ENCODE measurements at places on chromosomes 7 and 10. TPM values are rescaled to one million over a fixed set of nuclear protein-coding genes. Genes with fewer than 3 reads are reported as not detected.

Gene C10orf105
- not detected for total RNA-seq

Gene AGAP6
- total RNA-seq, result 9.2 TPM

Gene GSTK1
- 108 TPM for total RNA-seq

Gene CCDC146
- total RNA-seq, result 0.48 TPM

Gene OR2A42
- not detected for total RNA-seq

Gene PTF1A
- total RNA-seq, result not detected

Gene MRPS17
- 29.0 TPM for total RNA-seq

Gene KBTBD2
- 22.3 TPM for total RNA-seq

Gene PON3
- total RNA-seq, result 38.1 TPM

All from A549 treated with Mapracorat at 1 μM for 4 hours (cell line).